Effector memory CD8-positive, alpha-beta T cell (primary cell): ENCODE measurements at places on chromosomes 16 and 17.

- no peak overlapping the region for H3K4me3 ChIP-seq
- H3K36me3 ChIP-seq = peaks cover 2% of the 10 kb centered on the region
- no peak overlapping the region for H3K27ac ChIP-seq
- DNase-seq = no peak
Observed at GRCh38 chr16:47467501-47467900, 6.4 kb downstream of the PHKB start.

DNA sequence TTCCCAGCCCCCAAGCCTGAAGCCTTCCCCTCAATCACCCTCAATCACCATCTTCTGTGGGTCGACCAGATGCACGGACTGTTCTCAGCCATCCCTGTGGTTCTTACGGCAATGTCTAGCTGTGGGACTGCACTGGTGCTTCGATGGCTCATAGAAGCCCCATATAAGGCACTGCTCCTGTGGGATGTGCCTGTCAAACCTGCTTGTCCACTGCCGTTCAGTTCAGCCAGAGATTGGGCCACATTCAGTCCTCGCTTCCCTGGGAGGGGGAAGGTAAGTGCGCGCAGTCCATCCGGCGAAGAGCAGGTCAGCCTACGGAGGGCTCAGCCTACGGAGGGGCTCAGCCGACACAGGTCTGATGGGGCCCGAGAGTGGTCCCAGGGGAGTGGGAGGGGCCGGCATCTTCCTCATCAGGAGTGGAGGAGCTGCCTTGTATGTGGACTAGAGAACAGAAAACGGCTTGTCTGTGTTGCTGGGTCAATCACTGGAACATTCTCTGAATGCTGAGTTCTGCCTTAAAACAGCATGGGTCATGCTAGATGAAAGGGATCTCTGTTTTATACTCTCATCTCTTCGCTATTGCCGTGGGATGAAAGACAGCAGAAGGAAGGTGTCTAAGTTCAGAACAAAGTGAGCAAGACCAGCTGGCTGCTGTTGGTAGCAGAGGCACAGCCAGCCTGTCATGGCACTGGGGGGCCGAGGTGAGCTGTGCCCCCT is at the start of gene CARD14:
Gene CARD14, plus strand, starts transcription at position 247 of the 717 bp plus-strand sequence. CDS start 11,409 bp downstream, outside the sequence.
- H3K4me3 ChIP-seq = no peak within 1 kb of the TSS
- H3K4me1 ChIP-seq = no peaks in the 10 kb centered on the region
- H3K36me3 ChIP-seq = no peaks in the 10 kb centered on the region
- peaks cover 26% of the 10 kb centered on the region for H3K27me3 ChIP-seq
- no peak for DNase-seq

DNA sequence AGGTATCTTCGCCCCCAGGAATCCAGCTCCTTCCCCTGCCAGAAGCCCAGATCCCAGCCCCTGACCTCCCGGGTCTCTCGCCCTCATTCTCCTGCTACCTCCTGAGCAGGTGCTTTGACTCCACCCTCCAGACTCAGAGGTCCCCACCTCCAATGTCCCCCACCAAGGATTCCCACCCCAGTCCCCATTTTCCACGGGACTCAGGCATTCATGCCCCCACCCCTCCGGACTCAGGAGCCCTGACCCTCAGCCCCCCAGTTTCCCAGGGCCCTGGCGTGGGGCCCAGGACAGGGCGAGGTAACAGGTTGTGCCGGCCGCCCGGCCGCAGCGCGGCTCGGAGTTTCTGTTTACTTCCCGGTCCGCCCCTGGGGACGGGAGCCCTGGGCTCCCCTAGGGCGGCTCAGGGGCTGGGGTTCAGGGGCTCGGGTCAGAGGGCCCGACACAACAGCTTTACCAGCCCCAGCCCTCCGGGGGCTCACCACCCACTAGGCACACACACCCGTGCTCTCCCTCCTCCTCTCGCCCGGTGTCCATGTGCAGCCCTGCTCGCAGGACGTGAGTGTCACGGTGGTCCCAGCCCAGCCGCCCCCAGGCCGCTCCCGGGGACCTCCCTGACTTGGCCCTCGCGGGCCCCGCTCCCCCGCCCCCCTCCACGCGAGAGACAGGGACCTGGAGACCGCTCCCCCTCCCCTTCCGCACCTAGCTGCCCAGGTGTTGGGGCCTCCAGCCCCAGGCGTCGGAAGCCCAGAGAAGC is 595 bp downstream of the BICDL2 start:
- peaks cover 11% of the 10 kb centered on the region for H3K4me1 ChIP-seq
- H3K4me3 ChIP-seq = peak overlapping the region; percentile 28
- no peak overlapping the region for H3K27ac ChIP-seq
- H3K27me3 ChIP-seq = peaks cover 72% of the 10 kb centered on the region
- DNase-seq = no peak

DNA sequence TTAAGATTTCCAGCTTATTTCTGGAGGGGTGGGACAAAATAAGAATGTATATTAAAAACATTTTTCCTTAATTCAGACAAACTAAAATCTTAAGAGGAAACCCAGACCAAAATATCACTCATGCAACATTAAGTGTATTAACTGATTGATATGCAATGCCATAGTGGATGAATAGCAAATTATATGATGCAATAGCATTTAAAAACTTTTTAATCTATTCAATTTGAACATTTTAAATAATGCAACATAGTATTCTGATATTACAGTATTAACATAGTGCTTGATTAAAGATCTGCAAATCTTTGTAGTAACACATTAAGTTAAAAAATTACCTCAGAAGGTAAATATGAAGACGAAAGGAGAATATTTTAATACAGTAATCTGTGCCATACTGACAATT is 15.3 kb upstream of the INTS2 start:
- no peaks in the 10 kb centered on the region for H3K27me3 ChIP-seq
- no peak for DNase-seq

DNA sequence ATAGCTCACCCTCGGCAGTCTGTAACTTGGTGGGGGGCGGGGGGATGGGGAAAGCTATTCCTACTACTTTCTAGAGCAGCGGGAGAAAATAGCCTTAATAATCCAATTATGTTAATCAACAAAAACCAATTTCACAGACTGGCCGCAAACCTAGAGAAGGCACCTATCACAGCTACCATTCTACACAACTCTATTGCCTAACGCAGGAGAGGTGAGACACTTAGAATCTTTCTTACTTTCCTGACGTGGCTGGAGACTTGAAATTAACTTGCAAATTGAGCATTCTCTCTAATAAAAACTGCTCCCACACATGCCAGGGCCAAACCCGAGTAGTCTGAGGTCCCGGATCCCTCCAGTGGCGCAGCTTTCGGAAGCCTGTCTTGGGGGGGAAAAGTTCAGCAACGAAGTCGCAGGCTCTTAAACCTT is 794 bp downstream of the SMG6 start:
- H3K4me3 ChIP-seq = peak overlapping the region; percentile 85
- peaks cover 25% of the 10 kb centered on the region for H3K36me3 ChIP-seq
- peak overlapping the region; percentile 88 for H3K27ac ChIP-seq
- peak; percentile 5 for DNase-seq
- no peaks in the 10 kb centered on the region for H3K27me3 ChIP-seq

DNA sequence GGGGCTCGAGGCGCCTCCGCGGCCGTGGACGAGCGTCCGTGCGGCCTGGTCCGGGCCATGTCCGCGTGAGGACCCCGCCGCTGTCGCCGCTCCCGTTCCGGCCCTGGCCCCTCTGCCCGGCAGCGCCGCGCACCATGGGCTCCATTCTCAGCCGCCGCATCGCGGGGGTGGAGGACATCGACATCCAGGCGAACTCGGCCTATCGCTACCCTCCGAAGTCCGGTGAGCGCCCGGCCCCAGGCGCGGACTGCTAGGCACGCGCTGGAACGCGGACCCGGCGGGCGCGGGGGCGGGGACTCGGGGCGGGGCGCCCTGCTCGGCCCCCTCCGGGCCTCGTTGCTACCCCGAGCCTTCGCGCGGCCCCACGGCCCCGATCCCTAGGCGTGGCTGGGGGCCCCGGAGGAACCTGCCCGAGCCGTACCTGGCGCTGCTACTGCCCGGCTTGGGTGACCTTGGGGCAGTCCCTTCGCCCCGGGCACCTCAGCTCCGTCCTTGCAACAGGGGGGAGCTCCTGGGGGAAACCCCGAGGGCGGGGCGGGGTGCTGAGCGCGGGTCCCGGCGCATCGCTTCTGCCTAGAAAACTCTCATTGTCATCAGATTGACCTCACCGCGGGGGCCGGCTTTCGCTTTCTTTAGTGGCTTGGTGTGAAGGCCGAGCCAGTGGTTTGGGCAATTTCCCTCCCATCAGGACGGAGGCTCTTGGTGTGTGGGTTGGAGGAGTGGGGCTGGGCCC is 367 bp downstream of the MGRN1 start:
- H3K4me1 ChIP-seq = peaks cover 27% of the 10 kb centered on the region
- H3K27ac ChIP-seq = peak overlapping the region; percentile 99
- peak; percentile 70 for DNase-seq

- no peaks in the 10 kb centered on the region for H3K27me3 ChIP-seq
- H3K27ac ChIP-seq = no peak overlapping the region
- H3K4me1 ChIP-seq = peaks cover 17% of the 10 kb centered on the region
- H3K36me3 ChIP-seq = peaks cover 20% of the 10 kb centered on the region
- no peak for DNase-seq
Observed at GRCh38 chr17:64778240-64779097, 116.4 kb upstream of the SMURF2 start.

DNA sequence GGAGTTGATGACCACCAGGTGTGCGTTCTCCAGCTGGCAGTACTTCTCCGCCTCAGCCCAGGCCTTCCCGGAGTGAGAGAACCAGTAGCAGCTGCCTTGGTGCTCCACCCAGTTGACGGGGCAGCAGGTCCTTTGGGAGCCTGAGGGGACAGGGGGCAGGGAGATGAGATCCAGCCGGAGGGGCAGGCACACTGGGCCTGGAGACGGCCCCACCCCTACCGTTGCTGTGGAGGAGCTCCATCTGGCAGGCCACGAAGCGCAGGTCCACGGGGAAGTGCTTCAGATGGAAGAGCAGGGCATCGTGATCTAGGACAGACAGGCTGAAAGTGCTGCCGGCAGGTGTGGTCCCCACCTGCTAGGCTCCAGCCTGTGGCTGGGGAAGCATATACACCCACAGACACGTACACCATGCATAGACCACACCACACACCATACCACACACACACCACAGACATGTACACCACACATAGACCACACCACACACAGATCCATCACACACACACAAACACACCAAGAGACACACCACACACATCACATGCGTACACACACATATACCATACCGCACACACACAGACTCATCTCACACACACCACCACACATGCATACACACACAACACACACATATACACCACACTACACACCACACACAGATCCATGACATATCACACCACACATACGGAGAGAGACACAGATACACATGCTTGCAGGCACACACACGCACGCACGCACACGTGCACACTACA is 7.4 kb downstream of the ASGR2 start:
- no peaks in the 10 kb centered on the region for H3K36me3 ChIP-seq
- DNase-seq = no peak
- peaks cover 8% of the 10 kb centered on the region for H3K4me1 ChIP-seq
- H3K27me3 ChIP-seq = peaks cover 50% of the 10 kb centered on the region
- no peak overlapping the region for H3K4me3 ChIP-seq

DNA sequence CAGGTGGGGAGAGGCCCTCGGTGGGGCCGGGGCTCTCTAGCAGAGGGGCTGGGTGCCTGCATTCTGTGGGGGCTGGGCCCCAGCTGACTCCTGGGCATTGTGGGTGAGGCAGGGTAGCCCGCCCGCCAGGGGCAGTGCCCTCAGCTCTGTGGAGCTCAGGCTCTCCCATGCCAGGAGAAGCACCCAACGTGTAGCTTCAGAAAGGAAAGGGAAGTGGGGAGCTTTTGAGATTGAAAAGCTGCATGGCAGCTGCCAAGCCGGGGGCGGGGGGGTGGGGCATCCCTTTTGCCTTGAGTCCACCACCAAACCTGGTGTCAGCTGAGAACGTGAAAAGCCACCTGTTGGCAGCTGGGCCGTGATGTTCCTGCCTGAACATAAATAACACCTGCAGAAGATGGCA is 192.1 kb upstream of the CIBAR2 start:
- H3K4me3 ChIP-seq = no peak overlapping the region
- DNase-seq = no peak
- peaks cover 13% of the 10 kb centered on the region for H3K4me1 ChIP-seq
- H3K36me3 ChIP-seq = no peaks in the 10 kb centered on the region
- H3K27ac ChIP-seq = no peak overlapping the region
